MM.1S (cell line): ENCODE measurements at places on chromosomes 5 and 9.
A peak's percentile ranks its signal among the peaks of the same experiment; 100 is the strongest.

DNA sequence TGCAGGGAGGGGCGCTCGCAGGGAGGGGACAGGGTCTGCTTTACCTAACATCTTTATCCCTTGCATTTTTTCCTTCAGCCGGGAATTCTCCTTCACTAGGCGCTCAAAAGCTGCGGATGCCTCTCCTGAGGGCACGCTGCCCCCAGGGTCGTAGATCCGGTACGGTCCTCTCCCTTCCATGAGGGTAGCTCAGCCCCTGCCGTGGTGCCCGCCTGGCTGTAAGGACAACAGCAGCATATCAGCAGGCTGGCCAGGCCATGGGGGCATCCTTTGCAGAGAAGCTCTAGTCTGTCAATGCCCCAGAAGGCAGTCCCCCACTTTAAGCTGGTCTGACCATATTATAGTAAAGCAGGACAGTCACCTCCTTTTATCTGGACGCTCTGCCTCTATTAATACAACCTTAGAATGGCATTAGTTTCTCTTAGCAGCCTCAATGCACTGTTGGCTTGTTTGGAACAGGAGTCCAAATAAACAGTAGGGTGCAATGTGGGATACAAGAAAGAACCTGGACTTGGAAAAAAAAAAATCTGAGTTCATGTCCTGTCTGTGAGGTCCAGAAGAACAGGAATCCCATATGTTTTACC, 15.8 kb downstream of the TNIP1 start:
- H3K4me1 ChIP-seq: peaks cover 40% of the 10 kb centered on the region
- no peak overlapping the region for H3K4me3 ChIP-seq
- DNase-seq: no peak
- H3K27ac ChIP-seq: peak overlapping the region; percentile 45; the same call in 1 of the 2 replicates

- H3K4me3 ChIP-seq: no peak overlapping the region
- no peak for DNase-seq
- 0 out of 2 replicates have a peak, but pooled peaks cover 6% of the 10 kb centered on the region for H3K4me1 ChIP-seq
- H3K27ac ChIP-seq: no peak overlapping the region
Measured at GRCh38 chr5:173290477-173291131, 37.6 kb downstream of the STC2 start.

GRCh38 chr5:108060340-108060739, 321.6 kb downstream of the FBXL17 start:
- H3K36me3 ChIP-seq: no peaks in the 10 kb centered on the region
- no peaks in the 10 kb centered on the region for H3K27me3 ChIP-seq
- H3K27ac ChIP-seq: no peak overlapping the region
- no peak overlapping the region for H3K4me3 ChIP-seq
- H3K4me1 ChIP-seq: no peaks in the 10 kb centered on the region

DNA sequence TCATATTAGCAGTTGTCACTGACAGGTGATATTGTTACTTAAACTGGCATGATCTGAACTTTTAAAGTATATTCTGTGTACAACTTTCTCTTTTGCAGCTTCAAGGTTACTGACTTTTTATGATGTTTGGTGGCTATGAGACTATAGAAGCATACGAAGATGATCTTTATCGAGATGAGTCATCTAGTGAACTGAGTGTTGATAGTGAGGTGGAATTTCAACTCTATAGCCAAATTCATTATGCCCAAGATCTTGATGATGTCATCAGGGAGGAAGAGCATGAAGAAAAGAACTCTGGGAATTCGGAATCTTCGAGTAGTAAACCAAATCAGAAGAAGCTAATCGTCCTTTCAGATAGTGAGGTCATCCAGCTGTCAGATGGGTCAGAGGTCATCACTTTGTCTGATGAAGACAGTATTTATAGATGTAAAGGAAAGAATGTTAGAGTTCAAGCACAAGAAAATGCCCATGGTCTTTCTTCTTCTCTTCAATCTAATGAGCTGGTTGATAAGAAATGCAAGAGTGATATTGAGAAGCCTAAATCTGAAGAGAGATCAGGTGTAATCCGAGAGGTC, 5.9 kb downstream of the ZCCHC7 start:
- H3K27me3 ChIP-seq: no peaks in the 10 kb centered on the region
- no peak for DNase-seq
- no peak overlapping the region for H3K27ac ChIP-seq
- H3K4me1 ChIP-seq: peaks cover 7% of the 10 kb centered on the region
- no peak overlapping the region for H3K4me3 ChIP-seq
- 0 out of 2 replicates have a peak, but pooled peaks cover 7% of the 10 kb centered on the region for H3K36me3 ChIP-seq

GRCh38 chr5:169242175-169242848, 58.6 kb downstream of the SLIT3 start:
- DNase-seq: no peak
- no peaks in the 10 kb centered on the region for H3K36me3 ChIP-seq
- no peaks in the 10 kb centered on the region for H3K27me3 ChIP-seq
- no peak overlapping the region for H3K4me3 ChIP-seq
- no peaks in the 10 kb centered on the region for H3K4me1 ChIP-seq
